Hematopoietic multipotent progenitor cell treated with erythropoietin and hydrocortisone succinate and interleukin-3 and kit ligand, for 4 days (in vitro differentiated cells): ENCODE measurements at places on chromosomes 4 and X.

DNA sequence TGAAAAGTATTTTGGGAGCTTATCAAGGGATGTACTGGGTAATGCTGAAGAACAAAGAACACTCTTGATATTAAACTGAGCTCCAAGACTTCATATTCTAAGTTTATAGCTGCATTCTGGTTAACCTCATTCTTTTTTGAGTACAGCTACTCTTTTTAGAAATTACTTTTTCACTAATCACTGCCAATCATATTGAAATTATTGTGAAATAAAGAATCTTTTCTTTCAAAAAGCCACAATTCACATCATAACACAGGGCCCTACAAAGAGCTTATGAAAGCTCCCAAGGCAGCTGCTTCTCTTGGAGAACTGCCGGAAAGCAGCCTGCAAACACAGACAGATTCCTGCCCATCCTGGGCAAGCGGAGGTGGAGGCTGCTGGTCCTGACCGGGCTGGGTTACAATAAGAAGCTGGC is 121.4 kb downstream of the RNF150 start:
- DNase-seq, result no peak

- DNase-seq, result peak; percentile 24
Measured at GRCh38 chr4:171342646-171343045, 470.6 kb upstream of the GALNTL6 start.

DNA sequence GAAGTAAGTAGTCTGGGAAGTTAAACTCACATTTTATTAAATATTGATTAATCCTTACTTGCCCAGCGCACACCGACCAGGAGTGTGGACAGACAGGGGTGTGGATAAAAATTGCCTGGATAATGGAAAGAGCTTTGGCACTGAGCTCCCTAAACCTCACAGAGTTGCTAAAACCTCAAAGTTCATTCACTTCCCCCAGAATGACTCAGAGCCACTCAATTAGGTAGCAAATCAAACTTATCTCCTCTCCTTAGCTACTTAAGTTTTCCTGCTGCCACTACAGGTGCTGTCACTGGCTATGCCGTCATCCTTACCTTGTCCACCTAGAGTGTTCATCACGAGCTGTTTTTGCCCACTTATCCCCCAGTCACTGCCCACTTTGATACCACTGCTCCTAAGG is 27.0 kb upstream of the MID1IP1 start:
- DNase-seq, result no peak

DNA sequence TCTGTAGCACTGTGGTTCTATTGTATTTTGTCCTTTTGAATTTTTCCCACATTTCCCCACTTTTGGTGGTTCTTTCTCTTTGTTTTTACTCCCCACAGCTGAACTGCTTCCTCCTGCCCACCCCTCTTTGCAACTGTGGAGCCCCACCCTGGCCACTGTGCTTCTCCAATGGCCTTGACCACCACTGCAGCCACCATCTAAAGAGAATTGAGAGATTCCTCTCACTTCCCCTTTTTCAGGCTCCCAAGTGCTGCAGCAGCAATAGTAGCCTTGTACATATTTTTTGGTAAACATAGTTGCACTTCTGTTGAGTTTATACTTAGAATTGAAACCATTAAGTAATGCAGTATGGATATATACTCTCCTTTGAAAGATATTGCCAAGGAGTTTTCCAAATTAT is 51.3 kb upstream of the FRMPD3 start:
- no peak for DNase-seq

GRCh38 chrX:103565752-103566151 is 19.6 kb upstream of the TCEAL4 start:
- DNase-seq, result no peak

- DNase-seq, result no peak
Measured at GRCh38 chr4:145944886-145945285, 6.3 kb upstream of the ZNF827 start.

GRCh38 chr4:146245850-146246249 is 31.5 kb downstream of the REELD1 start:
- no peak for DNase-seq

DNA sequence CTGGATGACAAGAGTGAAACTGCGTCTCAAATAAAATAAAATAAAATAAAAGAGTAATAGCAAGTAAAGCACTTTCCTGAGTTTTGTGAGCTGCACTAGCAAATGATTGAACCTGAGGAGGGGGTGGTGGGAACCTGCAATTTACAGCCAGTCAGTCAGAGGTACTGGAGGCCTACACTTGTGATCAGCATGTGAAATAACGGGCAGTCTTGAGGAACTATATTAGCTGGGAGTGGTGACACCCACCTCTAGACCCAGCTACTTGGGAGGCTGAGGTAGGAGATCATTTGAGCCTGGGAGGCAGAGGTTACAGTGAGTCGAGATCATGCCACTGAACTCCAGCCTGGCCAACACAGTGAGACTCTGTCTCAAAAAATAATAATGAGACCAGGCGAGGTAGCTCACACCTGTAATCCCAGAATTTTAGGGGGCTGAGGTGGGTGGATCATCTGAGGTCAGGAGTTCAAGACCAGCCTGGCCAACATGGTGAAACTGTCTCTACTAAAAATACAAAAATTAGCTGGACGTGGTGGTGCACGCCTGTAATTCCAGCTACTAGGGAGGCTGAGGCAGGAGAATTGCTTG is 537.1 kb upstream of the HTR2C start:
- DNase-seq, result no peak

DNA sequence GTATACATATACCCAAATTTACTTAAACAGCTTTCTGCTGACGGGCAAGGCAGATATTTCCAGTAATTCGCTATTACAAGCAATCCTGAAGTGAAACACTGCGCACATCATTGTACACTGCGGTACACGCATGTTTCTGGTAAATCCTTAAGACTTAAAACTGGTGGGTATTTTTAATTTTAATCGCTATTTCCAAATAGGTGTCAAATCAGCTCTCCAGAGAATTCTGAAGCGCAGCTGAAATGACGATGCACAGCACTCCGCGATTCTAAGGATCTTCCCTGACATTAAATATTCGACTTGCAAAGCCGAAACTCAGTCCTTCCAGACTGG is 361 bp downstream of the TMEM128 start:
- no peak for DNase-seq

DNA sequence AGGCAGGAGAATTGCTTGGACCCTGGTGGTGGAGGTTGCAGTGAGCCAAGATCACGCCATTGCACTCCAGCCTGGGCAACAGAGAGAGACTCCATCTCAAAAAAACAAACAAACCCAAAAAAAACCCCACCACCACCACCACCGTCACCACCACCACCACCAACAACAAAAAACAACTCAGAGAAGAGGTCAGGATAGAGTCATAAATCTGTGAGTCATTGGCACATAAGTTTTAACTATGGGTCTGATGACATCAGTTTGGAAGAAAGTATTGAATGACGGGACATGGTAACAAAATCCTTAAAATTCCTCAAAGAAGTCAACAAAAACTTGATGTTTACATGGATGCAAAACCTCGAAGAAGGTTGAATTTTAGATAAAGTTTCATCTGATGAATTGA is 288.0 kb upstream of the SFRP2 start:
- no peak for DNase-seq

DNA sequence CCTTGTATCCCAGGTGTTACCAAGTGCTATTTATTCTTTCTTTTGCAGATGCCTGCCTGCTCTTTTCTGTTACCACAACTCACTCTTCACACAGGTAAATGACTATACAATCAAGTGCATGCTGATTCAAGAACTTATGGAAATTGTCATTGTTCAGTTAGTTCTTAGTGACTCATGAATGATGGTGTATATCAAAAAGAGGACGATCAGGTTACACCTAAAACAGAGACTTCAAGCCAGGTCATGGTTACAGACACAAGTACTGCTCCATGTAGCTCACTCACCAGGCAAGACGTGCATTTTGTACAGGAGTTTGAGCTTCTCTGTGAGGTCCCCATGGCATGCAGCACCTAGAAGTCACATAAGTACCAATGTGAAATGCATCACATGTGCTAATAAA is 59.3 kb upstream of the UCP1 start:
- DNase-seq, result no peak

DNA sequence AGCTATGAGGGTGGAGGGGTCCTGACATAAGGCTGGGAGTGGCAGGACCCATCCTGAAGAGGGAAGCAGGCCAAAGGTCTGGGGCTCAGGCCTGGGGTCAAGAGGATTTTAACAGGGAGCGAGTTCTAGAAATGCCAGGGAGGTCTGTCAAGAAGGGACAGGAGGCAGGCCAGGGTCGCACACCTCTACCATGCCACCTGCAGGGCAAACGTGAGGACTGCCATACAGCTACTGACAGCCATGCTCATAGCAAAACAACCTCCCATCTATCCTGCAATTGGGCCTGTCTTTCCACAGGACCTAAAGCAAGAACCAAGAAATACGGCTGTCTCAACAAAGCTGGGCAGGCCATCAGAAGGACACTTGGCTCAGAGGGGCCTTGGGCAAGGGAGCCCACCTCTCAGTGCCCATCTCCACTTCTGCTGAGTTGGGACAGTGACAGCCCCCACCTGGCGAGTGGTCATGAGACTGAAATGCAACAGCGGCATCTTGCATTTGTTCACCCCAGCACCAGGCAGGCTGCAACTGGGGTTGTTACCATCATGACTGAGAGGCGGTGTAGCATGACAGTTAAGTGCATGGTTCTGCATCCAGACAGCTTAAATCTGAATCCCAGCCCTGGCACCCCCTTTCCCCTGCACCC is 92.7 kb downstream of the WFS1 start:
- no peak for DNase-seq

GRCh38 chrX:47798861-47799260 is 37.8 kb upstream of the ZNF81 start:
- DNase-seq, result no peak

GRCh38 chr4:188117631-188118324 is 8.4 kb upstream of the TRIML2 start:
- DNase-seq, result no peak

DNA sequence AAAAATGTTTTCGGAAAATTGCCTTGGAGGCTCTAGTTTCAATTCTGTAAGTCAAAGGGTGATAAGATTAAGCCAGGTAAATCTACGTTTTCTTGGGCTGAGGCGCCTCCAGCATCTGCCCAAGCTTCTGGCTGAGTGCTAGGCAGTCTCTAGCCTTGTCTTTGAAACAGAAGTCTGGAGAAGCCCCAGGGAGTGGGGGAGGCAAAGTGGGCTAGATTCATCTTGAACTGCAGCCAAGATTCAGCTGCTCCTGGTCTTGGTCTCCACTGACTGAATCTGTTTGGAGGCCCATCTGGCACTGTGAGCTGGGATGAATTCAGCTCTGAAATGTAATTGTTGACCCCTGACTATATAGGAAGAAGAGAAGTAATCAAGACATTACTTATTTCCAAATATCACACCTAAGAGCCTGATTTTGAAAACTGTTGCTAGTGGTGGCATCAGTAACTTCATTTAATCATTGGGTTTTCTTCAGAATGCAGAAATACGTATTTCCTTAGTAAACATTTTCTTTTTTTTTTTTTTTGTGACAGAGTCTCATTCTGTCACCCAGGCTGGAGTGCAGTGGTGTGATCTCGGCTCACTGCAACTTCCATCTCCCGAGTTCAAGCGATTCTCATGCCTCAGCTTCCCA is 187.3 kb upstream of the LEF1 start:
- DNase-seq, result peak; percentile 34

- DNase-seq, result peak; percentile 17
Measured at GRCh38 chr4:117560329-117560728, 474.0 kb upstream of the NDST3 start.

- peak; percentile 16 for DNase-seq
Measured at GRCh38 chr4:165248102-165248501, 40.7 kb downstream of the KLHL2 start.

GRCh38 chrX:97330151-97330550 is 446.4 kb downstream of the RPA4 start:
- DNase-seq, result no peak

DNA sequence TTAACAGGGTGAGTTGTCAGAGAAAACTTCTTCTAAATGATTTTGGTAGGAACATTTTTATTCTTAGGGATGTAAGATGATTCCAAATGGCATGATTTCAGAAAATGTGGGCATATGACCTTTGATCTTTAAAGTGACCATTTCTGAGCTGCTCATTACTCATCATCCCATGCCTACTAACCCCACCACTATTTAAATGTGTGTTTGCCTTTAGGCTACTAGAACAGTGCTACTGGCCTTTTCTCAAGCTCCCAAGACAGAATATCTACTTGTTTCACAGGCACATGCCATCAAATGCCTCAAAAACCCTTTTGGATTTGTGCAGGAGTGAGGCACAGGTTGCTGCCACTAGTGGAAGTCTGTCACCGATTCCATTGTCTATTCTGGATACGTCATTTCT is 428.2 kb downstream of the ADAM29 start:
- no peak for DNase-seq

GRCh38 chr4:21656832-21657231 is 291.7 kb downstream of the KCNIP4 start:
- DNase-seq, result no peak

GRCh38 chr4:168995537-168996295 is 14.3 kb downstream of the CBR4 start:
- peak; percentile 47 for DNase-seq

- DNase-seq, result no peak
Measured at GRCh38 chr4:98473046-98473445, 185.4 kb downstream of the TSPAN5 start.

DNA sequence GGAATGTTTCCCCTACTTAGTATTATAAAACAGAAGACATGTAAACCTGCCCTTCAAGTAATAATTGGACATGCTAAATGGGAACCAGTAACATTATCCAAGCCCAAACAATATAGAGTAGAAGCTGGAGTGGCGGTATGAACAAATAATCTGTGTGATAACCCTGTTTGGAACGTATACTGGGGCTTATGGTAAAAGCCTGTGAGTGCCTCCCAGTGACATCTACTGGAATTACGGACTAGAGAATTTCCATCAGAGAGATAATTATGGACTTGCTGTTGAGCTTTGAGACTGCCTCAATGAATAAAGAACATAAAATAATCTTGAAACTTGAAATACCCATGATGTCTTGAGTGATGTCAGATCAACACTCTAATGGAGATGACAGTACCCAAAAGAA is 406.3 kb upstream of the GRIA3 start:
- DNase-seq, result peak; percentile 1

DNA sequence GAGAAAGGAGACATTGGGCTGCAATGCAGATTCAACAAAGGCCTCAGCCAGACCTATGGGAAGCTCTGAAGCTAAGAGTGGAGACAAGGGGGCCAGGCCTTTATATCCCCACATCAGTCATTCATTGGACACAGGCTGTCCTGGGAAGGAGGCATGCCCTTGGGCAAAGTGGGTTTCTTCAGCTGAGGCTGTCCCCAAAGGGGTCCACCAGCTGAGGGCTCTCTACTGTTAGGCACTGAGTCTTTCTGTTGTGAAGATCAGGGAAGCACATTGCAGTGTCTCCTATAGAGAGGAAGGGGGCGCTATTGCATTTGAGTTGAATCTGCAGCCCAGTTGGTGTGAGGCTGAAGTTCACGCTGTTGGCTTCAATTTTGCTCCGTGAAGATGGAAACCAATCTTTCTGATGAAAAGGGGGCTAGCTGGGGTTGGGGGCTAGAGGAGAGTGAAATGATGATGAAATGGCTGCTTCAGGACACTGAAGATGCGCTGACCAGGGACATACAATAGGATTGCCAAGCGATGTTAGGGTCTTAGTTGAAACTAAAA is 48.0 kb downstream of the SLC25A5 start:
- DNase-seq, result peak; percentile 87

GRCh38 chrX:123851079-123851478 is 8.8 kb upstream of the XIAP start:
- no peak for DNase-seq

- peak; percentile 83 for DNase-seq
Measured at GRCh38 chrX:109485470-109486340, 3.8 kb upstream of the GUCY2F start.

GRCh38 chrX:25737540-25737939 is 400.6 kb upstream of the MAGEB18 start:
- DNase-seq, result no peak
